ENCODE measurements at places on chromosomes 13 and 19. TPM values are rescaled to one million over a fixed set of nuclear protein-coding genes. Genes with fewer than 3 reads are reported as not detected.

DNA sequence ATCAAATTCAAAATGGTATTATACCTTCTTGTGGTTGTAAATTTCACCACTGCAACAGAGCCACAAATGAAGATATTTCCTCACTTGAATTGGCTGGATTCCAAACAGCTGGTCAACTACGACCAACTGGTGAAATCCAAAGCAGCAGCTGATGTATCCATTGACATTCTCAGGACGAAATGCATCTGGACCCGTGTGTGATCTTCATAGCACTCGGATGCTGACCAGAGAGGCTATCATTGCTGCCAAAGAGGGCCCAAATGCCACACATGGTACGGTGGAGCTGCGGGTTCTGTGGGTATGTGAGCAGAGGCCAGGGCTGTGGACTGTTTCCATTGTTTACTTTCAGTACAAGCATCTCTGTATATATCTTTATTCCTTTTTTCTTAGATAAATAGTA is 25.6 kb upstream of the PCCA start:
- no peak for DNase-seq

Gene GPATCH1
- 4.9 TPM for polyA plus RNA-seq

Gene FXYD1
- polyA plus RNA-seq = 0.14 TPM

- DNase-seq = no peak
Measured at GRCh38 chr13:46803586-46803985, 6.6 kb upstream of the ESD start.

Gene MUC16
- 0.04 TPM for polyA plus RNA-seq

All from keratinocyte (primary cell).